ENCODE measurements at places on chromosomes 6 and 20. TPM values are rescaled to one million over a fixed set of nuclear protein-coding genes. Genes with fewer than 3 reads are reported as not detected.

DNA sequence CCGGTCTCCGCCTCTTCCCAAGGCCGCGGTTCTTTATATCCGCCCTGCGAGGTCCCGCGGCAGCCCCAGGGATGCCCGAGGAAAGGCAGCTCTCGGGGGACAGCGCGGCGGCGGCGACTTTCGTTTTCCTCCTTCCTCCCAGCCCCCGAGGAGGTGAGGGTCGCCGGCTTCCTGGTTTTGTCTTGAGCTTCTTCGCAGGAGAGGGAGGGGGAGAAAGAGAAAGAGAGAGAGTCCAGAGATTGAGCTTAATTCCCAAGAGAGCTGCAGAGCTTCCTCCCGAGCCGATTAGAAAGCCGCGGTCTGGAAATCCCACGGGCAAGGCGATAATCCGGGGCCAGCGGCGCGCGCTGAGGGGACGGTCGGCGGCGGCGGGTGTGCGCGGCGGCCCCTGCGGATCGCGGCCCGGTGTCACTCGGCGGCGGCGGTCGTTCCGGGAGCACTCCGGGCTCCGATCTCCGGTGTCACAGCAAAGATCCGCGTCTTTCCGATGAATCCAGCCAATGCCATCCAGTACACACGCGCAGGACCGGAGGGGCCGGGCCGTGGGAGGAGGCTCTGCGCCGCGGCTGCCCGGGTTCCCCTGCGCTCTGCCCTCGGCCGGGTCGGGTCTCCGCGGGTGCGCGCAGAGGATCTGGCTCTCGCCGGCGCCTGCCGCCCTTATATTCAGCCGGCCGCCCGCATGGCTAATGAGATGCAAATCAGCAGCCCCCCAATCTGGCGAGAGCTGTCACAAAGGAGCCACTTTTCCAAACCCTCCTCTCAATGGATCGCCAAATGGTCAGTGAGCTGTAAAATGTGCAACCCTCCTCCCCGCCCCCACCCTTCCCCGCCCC is at the start of gene DLL1:
TSS of gene DLL1 (minus strand) at position 783 of the 833 bp plus-strand sequence. CDS start 939 bp downstream, outside the sequence.
- DNase-seq = peak; percentile 72

GRCh38 chr20:7057611-7058010 is 290.1 kb downstream of the BMP2 start:
- no peak for DNase-seq

DNA sequence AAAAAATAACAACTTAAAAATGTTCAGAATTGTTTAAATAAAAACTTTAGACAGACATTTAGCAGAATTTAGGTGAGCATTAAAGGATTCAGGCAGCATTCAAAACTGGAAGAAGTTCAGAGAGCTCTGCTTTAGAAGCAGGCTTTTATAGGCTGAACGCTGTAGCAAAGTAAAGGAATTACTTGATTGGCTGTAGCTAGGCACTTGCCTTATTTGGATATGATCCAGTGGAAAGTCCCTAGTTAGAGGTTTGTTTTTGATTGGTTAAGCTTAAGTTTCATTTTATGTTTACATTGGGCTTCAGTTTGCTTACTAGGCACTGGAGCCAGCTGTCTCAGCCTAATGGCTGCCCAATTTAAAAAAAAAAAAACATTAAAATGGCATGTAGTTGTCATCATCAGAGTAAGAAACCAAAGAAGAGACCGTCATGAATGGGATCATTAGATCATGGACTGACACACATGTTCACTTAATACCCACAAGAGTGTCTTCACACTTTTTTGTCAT is 65.1 kb downstream of the CBFA2T2 start:
- DNase-seq = peak; percentile 86

- no peak for DNase-seq
These were observed 127.6 kb upstream of the VGLL2 start for GRCh38 chr6:117137711-117138110.

Gene SLC22A7
- not detected for total RNA-seq

GRCh38 chr6:5302995-5303622 is 41.8 kb downstream of the FARS2 start:
- DNase-seq = peak; percentile 77

Gene HSPA12B
- total RNA-seq = not detected

Gene RNF182
- not detected for total RNA-seq

GRCh38 chr20:59726281-59726595 is 121.9 kb downstream of the PHACTR3 start:
- no peak for DNase-seq

GRCh38 chr20:20255099-20255498 is 112.8 kb upstream of the INSM1 start:
- DNase-seq = no peak

Gene CHMP4B
- 72.8 TPM for total RNA-seq

DNA sequence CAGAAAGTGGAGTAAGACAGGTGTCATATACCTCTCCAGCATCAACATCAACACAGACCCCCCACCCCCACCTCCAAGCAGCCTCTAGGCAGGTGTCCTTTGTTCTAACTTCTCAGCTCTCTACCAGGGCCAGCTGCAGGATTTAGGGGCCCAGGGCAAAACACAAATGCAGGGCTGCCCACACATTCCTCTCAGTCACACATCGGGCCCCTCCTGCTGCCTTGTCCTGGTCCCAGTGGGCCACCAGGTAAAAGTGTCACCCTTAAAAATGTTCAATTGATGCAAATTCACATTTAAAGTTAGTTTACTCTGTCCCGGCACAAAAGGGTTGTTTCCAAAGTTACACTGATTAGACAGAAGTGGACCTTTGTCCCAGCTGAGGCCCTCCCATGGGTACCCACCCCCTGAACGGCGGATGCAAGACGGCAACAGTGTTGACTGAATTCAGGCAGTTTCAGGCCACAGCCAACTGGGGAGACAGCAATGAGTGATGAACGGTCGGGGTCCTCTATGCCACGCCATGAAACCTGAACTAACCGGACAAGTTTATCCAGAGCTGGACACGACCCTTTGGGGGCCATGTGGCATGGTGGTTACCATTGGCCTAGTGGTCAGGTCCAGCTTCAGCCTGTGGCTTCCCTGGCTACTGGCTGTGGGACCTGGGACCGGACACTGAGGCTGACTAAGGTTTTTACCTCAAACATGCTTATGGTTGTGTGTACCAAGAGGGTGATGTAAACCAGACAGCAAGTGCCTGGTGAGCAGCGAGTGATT is 52.2 kb upstream of the UNC93A start:
- no peak for DNase-seq

All from mammary epithelial cell (primary cell).